HuH-7 (cell line): ENCODE measurements at places on chromosomes 7 and 10.

GRCh38 chr10:34628174-34628796, 186.8 kb downstream of the PARD3 start:
- DNase-seq, result peak; percentile 65

- DNase-seq, result no peak
Measured at GRCh38 chr7:47045207-47046051, 536.5 kb downstream of the TNS3 start.

DNA sequence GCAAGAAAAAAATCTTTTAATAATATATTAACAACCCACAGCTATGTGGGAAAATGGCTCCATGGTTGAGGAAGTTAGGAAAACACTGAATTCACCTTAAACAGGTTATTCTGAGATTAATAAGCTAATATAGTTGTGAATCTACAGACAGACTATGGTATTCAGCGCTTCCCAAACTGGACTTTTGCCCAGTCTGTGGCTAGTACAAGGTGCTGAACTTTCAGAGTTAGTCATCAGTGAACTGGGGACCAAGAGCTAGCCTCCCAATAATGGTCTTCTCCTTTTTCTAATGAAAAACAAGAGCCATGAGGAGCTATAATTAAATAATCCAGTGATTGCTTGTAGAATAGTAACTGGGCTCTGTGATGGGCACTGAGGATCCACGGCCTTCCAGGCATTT, 65.3 kb downstream of the FRMPD2 start:
- DNase-seq, result no peak

DNA sequence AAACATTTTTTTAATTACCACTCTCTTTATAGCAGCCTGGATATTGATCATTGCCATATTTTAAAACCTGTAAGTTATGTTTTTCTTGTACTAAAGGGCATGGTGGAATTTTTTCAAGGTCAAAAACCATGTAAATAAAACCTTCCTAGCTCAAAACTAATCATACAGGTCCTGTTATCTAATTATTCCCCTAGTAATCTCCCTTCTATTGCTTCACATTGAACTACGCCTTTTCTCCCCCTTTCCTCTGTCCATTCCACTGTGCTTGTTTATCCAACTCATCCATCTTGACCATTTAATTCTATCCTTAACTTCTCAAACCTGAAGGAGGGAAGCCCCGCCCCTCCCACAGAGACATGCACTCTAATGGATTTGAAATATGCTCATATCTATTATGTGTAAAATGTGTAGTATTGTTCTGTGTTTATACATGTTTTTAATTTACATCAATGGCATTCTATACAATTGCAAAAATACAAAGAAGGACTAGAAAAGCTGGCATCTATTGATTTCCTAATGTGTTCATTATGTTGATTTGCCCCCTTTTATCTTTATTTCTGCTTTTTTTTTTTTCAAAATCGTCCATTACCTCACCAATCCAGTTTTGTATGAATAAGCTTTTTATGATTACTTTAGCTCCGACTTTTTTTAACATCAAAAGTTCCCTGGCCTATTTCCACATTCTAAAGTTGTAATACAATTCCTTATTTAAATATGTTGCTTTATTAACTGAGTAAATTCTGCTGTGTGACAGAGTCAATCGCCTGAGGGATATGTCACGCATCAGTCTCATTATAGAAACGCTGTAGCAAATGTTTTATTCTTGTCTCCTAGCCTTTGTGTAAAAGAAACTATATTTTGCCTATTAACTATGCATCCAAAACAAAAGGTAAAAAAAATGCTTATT, 61.0 kb downstream of the MET start:
- no peak for DNase-seq

DNA sequence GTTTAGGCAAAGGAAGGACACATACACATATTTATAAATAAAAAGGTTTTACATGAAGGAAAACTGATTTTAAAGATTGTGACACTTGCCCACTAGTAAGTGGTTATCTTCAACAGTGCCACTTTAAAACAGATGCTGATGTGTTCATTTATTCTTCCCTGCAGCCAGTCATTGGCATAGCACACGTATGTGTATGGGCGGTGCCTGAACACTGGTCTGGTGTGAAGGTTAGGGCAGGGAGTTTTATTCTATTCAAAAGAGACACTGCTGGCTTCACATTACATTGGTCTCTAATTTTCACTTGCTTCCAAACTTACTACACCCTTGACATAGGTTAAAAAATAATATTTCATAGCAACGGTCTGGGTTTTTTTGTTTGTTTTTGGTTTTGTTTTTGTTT, 57.9 kb downstream of the NOD1 start:
- peak; percentile 45 for DNase-seq

- no peak for DNase-seq
Measured at GRCh38 chr10:7316839-7317238, 94.0 kb downstream of the SFMBT2 start.

- no peak for DNase-seq
Measured at GRCh38 chr10:63711361-63711760, 190.2 kb downstream of the REEP3 start.
